ENCODE measurements at places on chromosomes 13 and 19.
A peak's percentile ranks its signal among the peaks of the same experiment; 100 is the strongest.

DNA sequence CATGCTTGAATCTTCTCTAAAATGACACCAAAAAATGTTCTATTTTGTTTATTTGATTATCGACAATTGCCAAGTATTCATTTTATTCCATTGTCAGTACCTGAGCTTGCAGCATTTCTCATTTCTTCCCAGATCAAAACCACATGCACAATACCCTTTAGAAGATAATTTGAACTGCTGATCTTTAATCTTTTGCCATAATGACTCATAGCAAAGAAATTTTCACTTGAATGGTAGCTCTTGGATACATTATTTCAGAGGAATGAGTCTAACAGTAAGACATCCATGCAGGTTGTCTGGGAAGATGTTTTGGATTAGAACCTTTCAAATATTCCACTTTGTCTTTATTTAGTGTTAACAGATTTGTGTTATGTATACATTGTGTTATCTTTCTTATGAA, 42.0 kb upstream of the RXFP2 start:
- DNase-seq, result no peak

GRCh38 chr13:83325125-83325853, 557.0 kb downstream of the SLITRK1 start:
- DNase-seq, result no peak

GRCh38 chr19:47573071-47574026, at the start of gene ZNF541:
Gene ZNF541 (minus strand): TSS chr19:47573148. CDS start chr19:47555856, 17,292 bp downstream.
- no peak for DNase-seq

DNA sequence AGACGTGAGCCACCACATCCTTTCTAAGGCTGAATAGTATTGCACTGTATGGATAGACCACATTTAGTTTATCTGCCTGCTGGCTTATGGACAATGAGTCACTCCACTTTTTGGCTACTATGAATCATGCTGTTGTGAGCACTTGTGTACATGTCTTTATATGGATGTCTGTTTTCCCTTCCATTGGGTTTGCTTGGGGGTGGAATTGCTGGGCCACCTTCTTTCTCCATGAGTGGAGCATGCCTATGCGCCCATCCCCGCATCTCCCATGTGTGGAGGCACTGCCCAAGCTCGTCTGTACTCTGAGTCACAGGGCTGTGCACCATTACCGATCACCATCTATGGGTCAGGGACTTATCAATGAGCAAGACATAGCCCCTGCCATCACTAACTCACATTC, 127.2 kb upstream of the GJB6 start:
- no peak for DNase-seq

GRCh38 chr13:111202156-111202621, 87.1 kb downstream of the ARHGEF7 start:
- no peak for DNase-seq

DNA sequence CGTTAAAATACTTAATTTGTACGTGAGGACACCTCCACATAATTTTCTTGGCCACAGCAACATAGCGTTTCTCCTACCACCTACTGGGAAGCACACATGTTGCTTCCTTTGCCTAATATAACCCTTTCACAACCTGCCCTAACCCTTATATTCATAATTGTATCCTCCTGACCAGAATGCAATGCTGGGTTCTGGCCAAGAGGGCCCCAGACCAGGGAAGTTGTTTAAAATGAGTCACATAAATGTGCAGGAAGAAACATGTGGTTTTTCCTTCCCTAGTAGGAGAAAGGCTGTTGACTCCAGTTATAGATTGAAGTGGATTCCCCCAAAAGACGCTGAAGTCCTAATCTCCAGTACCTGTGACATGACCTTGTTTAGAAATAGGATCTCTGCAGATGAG, 187.3 kb downstream of the NUFIP1 start:
- DNase-seq, result no peak

DNA sequence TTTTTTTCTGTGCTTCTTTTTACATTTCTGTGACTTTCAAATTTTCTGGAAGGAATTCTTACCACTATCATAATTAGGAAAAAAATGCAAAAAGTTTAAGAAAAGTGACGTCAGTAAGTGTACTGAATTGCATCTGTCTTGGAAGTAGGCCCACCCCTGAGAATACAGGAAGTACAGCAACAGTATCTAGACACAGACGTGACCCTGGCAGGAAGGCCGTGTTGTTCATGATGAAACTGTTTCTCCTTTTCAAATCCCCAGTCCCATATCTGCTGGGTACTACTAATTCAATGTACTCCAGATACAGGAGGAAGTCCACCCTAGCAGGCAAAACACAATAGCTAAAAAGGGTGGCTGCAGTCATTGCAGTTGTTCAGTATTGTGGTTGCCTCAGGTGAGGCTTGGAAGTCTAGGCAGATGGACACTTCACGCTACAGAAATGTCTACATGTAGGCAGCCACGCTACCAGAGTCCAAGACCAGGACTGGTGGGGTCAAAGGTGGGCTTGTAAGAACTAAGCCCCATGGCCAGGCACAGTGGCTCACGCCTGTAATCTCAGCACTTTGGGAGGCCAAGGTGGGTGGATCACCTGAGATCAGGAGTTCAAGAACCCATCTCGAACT, 49.6 kb upstream of the MED4 start:
- no peak for DNase-seq

DNA sequence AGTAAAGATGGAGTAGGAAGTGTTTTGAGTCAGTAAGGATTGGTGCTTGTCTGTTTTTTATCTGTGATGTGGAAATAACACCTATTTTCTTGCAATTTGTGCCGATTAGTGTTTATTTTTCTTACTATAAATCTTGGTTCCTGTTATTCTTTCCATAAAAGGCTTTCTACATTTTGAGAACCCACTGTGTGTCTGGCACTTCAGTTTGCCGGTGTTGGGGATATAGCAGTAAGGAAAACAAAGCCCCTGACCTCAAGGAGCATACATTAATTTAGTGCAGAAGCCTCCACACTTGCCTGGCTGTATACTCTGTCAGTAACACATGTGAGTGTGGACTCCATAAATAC, 35.6 kb upstream of the GARRE1 start:
- peak; percentile 50 for DNase-seq

DNA sequence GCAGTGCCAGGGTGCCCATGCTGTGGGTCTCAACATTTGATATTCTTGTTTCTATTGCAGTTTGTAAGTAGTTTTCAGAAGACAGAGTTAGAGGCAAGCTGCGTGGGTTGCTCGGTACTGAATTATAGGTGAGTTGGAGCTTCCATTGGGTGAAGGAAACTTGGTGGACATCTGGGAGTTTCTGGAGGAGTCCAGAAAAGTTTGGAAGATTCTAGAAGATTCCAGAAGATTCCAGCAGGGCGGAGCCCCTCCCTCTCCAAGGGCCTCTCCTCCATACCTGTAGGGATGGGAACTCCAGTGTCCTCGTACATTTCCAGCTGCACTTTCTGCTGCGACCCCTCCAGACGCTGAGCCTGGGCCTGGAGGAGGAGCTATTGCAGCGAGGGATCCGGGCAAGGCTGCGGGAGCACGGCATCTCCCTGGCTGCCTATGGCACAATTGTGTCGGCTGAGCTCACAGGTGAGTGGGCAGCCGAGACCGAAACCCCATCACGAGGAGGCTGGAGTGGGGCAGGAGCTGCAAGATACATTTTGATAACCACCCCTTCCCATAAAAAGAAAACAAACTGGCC, 28.6 kb downstream of the TIMM13 start:
- no peak for DNase-seq

GRCh38 chr13:51212758-51213157, 9.4 kb upstream of the FAM124A start:
- no peak for DNase-seq

DNA sequence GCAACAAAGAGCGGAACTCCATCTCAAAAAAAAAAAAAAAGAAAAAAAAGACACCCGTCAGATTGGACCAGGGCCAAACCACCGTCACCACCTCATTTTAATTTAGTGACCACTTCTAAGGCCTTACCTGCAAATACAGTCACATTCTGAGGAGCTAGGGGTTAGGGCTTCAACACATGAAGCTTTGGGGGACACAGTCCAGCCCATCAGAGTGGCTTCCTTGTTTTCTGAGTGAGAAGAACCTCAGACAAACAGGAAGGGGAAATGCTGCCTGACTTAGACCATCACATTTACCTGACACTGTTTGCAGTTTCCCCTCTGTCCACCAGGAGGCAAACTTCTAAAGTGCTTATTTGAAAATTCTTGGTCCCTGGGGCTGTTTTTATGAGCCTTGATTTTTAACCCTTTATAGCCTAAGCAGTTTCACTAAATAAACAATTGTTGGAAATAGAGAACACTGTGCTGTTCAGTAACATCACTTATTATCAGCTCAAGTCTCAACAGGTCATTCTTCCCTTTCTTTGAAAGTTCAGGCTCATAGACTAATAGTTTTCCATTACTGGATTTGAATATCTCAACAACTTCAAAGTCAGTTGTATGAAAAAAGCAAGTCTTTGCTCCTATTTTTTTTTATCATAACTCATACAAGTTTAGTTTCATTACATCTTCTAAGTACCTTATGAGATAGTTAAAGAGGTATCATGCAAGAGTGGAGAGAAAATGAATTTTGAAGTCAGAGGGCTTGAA, 74.9 kb upstream of the WASF3 start:
- no peak for DNase-seq

GRCh38 chr13:34360702-34361101, 542.8 kb downstream of the RFC3 start:
- no peak for DNase-seq

- DNase-seq, result no peak
Measured at GRCh38 chr13:111897846-111898215, 169.1 kb upstream of the SOX1 start.

DNA sequence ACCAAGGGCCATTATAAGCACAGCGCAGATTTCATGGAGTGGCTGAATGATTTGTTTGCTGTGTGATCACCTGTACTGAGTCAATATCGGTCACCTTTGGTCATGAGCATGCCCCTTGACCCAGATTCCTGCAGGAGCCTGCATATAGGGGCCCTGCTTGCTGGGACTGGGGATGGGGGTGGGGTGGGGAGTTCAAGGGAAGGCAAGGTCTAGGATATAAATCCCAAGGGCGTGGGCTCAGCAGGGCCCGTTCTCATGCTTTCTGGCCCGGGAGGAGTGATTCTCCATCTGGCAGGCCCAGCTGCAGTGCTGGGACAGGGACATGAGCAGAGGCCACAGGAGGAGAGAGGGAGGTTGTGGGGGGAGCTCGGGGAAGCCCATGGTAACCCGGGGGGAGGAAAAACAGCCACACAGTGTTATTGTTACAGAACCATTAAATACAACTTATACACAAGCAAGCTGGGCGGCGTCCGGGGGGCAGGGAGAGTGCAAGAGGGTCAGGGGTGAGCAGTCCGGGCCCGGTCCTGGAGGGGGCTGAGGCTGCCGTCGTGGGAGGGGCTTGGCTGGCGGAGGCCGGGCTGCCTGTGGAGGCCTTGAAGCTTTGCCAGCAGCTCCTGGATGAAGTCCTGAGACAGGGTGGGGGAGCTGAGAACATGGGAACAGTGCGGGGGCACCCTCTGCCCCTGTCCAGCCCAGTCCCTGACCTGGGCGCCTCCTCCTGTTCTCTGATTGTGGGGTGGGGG, 5.2 kb downstream of the PPP1R14A start:
- DNase-seq, result no peak

DNA sequence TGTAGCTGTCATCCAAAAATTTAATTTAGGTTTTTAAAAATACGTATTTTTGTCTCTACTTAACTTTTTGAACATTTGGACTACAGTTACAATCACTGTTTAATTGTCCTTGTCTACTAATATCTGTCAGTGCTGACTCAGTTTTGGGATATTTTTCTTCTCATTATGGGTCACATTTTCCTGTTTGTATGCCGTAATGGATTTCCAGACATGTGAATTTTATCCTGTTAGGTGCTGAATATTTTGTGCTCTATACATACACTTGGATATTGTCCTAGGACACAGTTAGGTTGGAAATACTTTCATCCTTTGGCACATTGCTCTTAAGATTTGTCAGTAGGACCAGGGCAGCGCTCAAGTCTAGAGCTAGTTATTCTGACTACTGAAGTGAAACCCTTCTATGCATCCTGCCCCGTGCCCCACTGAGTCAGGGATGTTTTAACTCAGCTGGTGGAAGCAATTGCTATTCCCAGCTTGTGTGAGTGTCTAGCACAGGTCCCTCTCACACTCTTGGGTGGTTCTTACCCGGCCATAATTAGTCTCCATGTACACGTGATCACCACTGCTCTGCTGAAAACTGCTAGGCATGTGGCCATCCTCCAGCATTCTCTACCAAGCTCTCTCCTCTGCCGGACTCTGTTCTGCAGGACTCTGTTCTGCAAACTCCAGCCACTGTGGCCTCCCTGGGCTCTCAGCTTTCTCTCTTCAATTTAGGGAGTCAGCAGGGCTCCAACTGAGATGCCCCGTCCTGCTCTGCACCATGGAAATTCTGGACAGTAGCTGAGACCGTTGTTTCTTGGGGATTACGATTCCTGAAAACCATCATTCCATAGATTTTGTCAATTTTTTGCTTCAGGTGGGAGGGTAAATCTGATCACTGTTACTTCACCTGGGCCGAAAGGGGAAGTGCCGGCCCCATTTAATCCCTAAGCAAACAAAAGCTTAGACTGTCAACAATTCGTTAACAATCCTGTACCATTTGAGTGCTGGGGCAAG, 11.1 kb downstream of the PROZ start:
- no peak for DNase-seq

- DNase-seq, result peak; percentile 58
Measured at GRCh38 chr13:53167561-53167960, 138.9 kb downstream of the OLFM4 start.

- DNase-seq, result no peak
Measured at GRCh38 chr19:23978068-23978467, 63.4 kb downstream of the ZNF726 start.

DNA sequence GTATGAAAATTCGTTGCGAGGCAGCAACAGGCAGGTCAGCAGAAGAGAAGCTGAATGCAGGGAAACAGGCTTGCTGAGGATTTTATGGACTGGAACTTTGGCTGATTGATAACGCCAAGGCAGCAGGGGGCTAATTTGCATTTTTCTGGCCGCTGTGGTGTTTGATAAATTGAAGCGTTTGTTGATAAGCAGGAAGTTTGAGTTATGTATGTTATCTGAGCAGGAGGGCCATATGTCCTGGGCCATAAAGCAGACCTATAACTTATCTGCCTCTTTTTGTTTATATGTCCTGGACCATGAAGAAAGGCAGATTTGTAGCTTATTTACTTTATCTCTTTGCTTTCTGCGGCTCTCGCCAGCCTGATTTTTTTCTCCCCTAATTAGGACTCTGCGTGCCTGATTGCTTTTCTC, 65.9 kb downstream of the ZNF627 start:
- no peak for DNase-seq

DNA sequence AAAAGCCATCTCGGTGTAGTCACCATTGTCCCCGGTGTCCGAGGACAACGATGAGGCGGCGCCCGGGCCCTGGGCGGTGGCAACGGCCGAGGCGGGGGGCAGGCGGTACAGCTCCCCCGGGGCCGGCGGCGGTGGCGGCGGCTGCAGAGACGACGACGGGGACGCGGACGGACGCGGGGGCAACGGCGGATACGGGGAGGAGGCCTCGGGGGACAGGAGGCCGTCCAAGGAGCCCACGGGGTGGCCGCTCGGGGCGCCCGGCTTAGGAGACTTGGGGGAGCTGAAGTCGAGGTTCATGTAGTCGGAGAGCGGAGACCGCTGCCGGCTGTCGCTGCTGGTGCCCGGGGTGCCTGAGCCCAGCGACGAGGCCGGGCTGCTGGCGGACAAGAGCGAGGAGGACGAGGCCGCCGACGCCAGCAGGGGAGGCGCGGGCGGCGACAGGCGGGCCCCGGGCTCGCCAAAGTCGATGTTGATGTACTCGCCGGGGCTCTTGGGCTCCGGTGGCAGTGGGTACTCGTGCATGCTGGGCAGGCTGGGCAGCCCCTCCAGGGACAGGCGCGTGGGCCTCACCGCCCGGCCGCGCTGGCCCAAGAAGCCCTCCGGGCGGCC, 3.5 kb downstream of the IRS2 start:
- DNase-seq, result no peak

GRCh38 chr19:43872547-43873336, 45.6 kb downstream of the ZNF283 start:
- DNase-seq, result no peak
